ENCODE measurements at places on chromosomes 2 and 18.

GRCh38 chr18:4453874-4454536 is 1.1 kb downstream of the DLGAP1 start:
- no peak for DNase-seq

- no peak for DNase-seq
These were observed 101.7 kb upstream of the FN1 start for GRCh38 chr2:215537611-215538010.

- no peak for DNase-seq
These were observed 32.0 kb downstream of the SMCHD1 start for GRCh38 chr18:2687390-2688001.

DNA sequence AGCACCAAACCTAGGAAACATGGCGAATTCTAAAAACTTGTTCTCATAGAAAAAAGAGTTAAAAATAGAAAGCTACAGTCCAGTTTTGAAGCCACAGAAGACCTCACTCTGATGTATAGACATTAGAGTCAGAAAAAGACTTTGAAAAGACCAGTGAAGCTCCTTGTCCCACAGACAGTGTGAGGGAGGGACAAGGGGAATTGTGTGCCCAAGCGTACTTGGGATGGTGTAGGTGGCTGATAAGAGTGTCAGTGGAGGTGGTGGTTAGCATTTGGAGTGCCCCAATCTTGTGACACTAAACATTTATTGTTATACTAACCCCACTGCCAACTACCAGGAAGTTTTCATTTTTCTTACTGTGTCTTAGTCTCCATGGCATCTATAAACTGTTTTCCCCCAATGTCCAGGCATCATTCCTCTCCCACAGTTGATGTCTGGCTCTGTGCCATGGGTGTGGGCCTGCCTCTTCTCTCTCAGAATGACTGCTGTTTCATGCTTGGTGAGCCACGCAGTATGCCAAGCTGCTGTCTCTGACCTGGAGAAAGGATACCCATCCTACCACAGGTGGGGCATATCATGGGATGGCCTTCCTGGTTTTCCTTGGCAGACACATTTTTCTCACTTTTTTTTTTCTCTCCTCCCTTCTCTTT is 161.4 kb downstream of the RPIA start:
- DNase-seq: no peak

DNA sequence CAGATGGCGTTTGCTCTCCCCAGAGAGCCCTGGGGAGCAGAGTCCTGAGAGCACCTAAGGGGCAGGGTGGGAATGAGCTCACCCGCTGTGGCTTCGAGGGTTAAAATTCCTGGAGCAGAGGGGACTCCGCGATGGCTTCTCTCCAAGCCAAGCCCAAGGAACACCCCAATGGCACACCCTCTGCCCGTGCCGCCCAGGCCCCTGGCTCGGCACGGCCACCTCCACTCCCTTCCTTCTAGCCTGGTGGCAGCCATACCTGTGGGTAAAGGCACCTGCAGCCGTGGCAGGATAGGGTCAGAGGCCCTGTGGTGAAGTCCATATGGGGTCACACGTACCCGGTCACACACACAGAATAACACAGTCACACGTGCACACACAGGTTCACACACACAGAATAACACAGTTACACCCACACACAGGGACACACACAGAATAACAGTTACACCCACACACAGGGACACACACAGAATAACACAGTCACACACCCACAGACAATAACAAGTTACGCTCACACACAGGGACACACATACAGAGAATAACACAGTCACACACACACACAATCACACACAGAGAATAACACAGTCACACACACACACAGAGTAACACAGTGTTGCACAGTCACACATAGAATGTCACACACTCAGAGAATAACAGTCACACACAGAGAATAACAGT is 50.5 kb downstream of the RAMP1 start:
- no peak for DNase-seq

- DNase-seq: no peak
These were observed 356.4 kb downstream of the SLC4A3 start for GRCh38 chr2:219983836-219984235.

- DNase-seq: no peak
These were observed 116.1 kb upstream of the ZNF516 start for GRCh38 chr18:76610933-76611749.

DNA sequence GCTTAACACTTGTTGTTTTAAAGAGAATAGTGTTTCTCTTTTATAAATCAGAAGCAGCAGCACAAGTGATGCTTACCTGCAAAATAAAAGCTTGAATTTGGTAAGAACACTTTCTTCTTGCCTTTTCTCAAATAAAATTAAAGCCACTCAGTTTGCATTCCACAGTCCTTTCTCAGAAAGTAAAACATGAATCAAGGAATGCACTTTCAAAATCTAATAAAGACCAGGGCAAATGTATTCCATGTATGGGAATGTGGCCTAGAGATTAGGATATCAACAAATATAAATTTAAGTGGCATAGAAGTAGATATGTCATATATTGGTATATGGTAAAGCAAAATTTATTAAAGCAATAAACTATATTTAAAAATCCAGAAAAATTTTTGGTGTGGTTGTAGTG is 352.8 kb downstream of the THSD7B start:
- DNase-seq: no peak

- DNase-seq: no peak
These were observed 199.4 kb upstream of the REV1 start for GRCh38 chr2:99689145-99689742.

GRCh38 chr2:219175928-219176817 is 552 bp downstream of the CNPPD1 start:
- peak; percentile 46 for DNase-seq

- no peak for DNase-seq
These were observed 88.5 kb downstream of the ARMC9 start for GRCh38 chr2:231286964-231287363.

DNA sequence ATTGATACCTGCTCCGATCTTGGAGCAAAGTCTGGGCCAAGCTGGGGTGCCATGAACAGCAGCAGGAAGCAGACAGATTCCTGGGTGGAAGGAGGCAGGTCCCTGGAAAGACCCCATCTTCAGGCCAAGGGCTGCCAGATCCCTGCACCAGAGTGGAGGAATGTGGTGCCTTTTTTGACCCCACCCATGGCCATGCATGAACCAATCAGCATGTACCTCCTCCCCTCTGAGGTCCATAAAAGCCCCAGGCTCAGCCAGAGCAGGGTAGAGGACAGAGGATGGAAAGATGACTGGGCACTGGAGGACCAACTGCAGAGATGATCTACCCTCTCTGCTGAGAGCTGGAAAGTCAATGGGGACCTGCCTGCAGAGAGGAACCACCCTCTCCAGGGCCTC is 34.4 kb upstream of the ID2 start:
- DNase-seq: no peak

DNA sequence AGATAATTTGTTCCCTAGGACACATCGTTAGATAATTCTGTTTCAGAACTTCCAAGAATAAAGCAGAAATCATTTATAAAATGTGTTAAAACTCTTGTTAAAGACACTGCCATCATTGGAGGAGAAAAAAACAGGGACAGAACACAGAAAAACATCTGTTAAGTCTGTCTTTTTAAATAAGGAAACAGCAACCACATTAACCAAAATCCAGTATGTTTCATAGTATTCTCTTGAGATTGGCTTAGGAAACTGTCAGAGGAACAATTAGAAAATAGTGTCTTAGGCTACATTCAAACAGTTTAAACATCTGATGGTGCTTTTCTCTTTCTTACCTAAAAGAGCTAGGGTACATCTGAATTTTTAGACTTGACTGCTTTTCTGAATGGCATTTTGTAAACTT is 81.6 kb downstream of the PMS1 start:
- DNase-seq: no peak

DNA sequence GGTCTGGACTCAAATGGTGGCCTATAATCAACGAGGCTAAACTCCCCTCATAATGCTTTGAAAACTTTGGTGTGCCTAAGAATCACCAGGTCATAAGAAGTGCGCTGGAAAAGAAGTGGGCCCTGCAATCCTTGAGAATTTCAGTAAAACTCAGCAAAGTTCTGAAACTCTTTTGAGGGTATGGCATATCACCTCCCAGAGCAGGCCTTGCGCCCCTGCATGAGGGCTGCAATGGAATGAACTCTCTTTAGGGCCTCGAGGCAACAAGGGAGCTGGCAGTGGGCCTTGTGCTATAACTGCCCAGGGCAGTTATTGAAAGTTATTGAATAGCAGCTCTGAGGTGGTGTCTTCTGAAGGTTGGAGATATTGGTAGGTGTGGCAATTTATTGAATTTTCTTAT is 34.5 kb upstream of the AFF3 start:
- no peak for DNase-seq

GRCh38 chr2:228118940-228119339 is 62.5 kb downstream of the SPHKAP start:
- no peak for DNase-seq

DNA sequence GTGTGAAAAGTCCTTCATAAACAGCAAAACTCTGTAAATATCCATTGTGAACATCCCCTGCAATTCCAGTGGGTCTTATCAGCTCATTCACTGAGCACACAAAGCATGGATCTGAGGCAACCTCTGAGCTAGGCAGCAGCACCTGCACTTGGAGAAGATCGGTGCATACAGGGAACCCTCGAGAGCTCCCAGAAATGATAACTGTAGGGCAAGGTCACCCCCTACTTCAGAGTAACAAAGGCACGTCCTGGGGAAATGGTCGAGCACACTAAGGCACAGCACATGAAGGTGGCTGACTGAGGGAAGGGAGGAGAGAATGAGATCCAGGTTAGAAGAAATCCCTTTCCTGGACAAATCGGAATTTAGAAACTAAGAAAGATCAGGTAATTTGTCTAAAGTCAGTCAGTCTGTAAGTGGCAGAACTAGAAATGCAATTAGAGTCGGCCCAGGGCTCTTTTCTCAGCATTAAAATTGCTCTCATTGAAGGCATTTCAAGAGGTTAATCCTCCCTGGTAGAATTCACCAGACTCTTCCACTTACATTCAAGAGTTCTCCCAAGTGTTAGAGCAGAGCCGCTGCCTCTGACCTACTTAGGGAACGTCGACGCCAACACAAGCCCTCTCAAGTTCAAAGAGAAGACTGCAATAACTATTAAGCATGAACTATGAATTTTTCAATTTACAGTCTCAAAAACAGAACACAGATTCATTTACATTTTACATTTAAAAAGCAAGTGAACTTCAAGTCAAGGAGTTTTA is 45.9 kb downstream of the PXDN start:
- no peak for DNase-seq
